ENCODE measurements at places on chromosomes 1 and 21.

GRCh38 chr1:223872308-223872901 is 26.7 kb upstream of the TP53BP2 start:
- no peak for DNase-seq

- no peak for DNase-seq
Observed at GRCh38 chr1:15680131-15680530, 4.0 kb upstream of the PLEKHM2 start.

GRCh38 chr1:171817511-171818265 is 23.6 kb upstream of the DNM3 start:
- DNase-seq: no peak

GRCh38 chr1:14443164-14443787 is 155.2 kb upstream of the KAZN start:
- DNase-seq: no peak

DNA sequence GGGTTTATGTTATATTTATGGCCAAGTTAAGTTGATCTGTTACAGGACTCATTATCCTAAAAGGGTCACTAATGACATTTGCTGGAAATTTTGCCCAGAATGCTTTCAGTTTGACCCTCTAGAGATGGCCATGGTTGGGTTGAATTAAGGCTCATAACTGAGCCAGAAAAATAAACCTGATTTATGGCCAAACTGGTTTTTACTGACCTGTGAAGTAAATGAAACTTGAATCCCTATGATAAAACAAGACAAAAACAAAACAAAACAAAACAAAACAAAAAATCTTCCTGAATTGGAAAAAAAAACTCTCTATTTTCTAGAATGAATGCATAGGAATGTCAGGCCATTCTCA is 72.5 kb upstream of the CLDN14 start:
- no peak for DNase-seq

GRCh38 chr21:37531431-37531932 is 164.9 kb downstream of the DYRK1A start:
- no peak for DNase-seq

DNA sequence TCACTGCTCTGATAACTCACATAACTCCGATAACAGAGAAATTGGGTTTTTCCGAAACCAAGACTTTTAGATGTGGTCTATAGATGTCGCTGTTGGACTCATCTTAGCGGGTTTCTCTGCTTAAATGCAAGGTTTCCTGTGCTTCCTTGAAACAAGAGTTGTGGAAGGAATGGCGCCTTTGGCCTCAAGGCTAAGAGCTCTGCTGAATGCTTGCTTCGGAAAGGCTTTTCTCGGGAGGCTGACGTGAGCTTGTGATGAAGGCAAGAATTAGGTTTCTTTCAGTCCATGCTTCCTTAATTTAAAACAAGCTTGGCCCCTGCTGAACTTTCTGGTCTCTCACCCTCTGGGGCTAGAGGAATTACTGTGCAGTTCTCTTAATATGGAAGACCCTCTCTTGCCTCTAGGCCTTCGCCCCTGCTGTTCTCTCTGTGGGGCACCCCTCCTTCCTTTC is 113.5 kb downstream of the MAP3K21 start:
- DNase-seq: no peak
